ENCODE measurements at places on chromosomes 12 and 14.

DNA sequence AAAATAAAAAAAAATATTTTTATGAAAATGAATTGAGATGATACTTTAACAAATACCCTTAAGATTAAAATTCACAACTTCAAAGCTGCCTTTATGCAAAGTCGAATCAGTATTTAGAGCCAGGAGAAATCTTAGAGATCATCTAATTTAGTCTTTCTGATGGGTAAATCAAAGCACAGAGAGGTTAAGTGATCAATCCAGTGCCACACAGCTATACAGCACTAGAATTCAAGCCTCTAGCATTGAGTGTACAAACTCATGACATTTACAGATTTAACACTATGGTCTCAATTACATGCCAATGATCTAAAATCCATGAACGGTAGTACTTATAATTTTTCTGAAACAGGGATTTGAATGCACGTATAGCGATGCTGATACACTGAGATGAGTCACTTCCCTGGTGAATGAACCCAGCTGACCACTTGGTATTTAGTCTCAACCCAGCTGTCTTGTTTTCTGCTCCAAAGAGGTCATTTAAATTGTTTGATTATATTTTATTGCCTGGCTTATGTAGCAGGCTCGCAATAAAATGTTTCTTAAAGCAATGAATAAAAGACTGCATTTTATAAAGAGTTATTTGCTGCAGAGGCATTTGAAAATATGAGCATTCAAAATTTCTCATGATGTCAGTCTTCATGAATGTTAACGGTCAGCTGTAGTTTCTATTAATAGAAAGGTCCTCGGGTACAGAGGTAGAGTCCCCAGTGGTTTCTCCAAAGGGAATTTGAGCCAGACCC lies 152.4 kb upstream of the PRICKLE1 start:
- no peak for DNase-seq

GRCh38 chr12:62575036-62575435 lies 108.4 kb downstream of the MON2 start:
- DNase-seq, result no peak

- DNase-seq, result no peak
Measured at GRCh38 chr14:73472185-73473114, 14.1 kb upstream of the NUMB start.

GRCh38 chr14:80352471-80352870 lies 141.2 kb upstream of the DIO2 start:
- DNase-seq, result no peak

DNA sequence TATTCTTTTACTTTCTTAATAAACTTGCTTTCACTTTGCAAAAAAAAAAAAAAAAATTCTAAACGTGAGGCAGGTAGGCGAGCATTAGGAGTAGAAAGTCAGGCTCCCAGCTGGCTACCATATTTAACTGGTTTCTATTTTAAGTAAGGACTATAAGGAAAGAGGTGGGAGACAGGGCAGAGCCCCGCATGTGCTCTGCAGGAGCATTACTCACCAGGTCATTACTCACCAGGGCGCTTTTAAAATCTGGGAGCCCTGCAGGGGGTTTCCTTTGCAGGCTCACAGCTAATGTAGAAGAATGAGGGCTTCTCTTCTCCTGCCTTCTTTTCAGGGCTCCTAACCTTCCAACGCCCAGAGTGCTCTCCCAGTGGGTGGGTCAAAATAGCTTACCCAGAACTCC lies 14.0 kb upstream of the DPF3 start:
- no peak for DNase-seq

DNA sequence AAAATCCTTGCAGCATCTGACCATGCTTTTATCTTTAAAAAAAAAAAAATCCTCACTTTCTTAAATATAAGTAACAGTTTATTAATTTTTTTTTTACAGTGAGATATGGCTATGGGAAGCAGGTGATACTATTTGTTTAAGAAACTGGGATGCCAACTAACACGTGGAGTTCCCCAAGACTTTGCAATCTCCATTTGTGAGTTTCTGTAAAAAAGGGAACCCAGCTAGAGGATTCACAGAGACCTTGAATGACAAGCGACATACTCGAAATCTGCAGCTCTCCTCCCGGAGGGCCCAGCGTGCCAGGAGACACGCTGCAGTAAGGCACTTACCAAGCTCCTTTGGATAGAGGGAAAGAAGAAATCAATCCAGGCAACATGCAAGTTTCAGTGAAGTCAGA lies 30.1 kb downstream of the SLC15A4 start:
- DNase-seq, result no peak

DNA sequence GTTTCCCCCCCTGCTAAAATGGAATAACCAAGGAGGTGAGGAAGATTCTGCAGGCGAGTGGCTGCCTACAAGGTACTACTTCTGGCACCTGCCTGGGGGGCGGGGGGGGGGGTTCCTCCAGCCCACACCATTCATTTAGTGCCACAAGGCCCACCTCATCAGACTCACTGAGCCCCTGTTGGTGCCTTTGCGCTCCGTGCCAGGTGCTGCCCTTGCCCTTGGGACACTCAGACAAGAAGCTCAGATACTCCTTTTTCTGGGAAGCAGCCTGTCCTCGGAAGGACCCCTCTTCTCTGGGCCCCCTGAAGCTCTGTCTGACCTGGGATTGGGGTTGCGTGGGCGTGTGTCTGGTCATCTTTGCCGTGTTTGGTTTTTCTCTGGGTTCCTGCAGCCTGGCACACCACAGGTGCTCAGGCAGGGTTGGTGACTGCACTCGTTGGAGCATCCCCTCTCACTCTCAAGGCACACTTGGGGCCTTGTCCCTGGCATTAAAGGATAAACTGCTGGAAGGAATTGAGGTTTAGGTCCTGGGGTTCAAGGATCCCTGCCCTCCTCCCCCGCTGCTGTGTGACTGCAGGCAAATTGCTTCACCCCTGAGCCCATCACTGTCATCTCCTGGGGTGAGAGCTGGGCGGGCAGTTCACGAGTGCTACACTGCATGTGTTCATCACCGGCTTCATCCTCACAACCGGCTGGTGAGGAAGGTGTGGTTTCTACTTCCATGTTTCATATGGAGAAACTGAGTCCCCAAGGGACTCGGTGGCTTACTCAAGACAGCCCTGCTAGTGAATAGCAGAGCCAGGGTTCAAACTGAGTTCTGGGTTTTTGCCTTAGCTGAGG lies 16.9 kb downstream of the FAM222A start:
- DNase-seq, result no peak

GRCh38 chr14:77251870-77252269 lies 19.1 kb downstream of the NGB start:
- DNase-seq, result no peak

DNA sequence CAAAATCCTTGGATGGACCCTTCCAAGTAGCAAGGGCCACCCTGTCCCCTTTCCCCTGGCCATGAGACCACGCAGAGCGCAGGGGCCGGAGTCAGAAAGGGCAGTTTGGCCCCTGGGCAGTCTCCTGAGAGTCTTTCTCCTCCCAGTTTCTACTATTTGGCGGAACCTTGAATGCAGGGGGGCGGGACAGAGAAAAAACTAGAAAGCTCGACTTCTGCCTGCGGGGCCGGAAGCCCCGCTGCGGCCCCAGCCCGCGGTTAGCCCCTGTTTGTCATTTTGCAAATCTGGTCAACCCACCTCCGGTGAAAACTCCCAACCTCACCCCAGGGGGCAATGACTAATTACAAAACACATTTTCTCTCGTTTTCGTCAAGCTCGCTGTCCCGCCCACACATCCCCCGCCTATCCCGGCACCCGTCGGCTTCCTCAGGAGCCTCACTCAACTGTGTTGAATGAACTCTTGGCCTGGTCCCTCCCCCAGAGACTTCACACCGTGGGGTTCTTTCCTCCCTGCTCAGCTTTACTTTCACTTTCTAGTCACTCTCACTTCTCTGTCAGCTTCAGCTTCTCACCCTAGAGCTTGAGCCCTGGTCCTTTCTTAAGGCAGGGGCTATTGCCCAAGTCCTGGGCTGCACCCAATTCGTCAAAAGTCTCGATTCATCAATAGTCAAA lies 66.7 kb downstream of the IRF2BPL start:
- DNase-seq, result peak; percentile 90

DNA sequence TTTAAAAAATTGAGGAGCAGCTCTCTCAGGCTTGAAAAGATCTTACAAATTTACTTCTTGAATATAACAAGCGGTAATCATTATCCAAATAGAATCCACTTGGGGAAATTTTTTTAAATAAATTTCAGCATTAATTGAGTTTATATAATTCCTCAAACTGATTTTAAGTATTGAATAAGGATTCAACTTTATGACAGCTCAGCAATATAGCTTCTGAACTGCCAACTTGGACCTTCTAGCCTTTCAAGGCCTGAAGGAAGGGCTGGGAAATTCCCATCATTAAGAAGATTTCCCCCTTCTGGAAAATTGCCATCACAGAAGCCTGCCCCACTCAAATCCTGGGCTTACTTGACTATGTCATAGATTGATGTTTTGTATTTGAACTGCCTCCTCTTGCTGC lies 57.5 kb upstream of the GARIN2 start:
- no peak for DNase-seq

DNA sequence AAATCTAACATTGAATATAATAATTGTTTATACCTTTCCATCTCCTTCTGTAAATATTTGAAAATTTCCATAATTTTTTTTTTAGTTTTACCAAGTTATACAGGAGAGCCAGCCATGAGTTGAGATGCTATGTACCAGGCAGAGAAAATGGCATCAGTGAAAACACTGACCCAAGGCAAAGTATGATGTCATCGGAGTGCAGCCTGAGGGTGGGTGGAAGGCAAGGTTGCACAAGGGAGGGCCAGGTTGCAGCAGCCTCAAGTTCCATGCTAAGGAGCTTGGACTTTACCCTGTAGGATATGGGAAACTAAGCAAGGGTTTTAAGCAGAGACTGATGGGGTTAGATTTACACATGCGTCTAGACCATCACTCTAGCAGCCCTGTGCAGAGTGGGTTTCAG lies 441.1 kb downstream of the BCAT1 start:
- no peak for DNase-seq

GRCh38 chr12:115163710-115164109 lies 479.7 kb upstream of the TBX3 start:
- DNase-seq, result no peak

GRCh38 chr14:64573109-64573508 lies 23.3 kb downstream of the PPP1R36 start:
- DNase-seq, result no peak

GRCh38 chr12:12488296-12488695 lies 74.4 kb downstream of the DUSP16 start:
- no peak for DNase-seq

DNA sequence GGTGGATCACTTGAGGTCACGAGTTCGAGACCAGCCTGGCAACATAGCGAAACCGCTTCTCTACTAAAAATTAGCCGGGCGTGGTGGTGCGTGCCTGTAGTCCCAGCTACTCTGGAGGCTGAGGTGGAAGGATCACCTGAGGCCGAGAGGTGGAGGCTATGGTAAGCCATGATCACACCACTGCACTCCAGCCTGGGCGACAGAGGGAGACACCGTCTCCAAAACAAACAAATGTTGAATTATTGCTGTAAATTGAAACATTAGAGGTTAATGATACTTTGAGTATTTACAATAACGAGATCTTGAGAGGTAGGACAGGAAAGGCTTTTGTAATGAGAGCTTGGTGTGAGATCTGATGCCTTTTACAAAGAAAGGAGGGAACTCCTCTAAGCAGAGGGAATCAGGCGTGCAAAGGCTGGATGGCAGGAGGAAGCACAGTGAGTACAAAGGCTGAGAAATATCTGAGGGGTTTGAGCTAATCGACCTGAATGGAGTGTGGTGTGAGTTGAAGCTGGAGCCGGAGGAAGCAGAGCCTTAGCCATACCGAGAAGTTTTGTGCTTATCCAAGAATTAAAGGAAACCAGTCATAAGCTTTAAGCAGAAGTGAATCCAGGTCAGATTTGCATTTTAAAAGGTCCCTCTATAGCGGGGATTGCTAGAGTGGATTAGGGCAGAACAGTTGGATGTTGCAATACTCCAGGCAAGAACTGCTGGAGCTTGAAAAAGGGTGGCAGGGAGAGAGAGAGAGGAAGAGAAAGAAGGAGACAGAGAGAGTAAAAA lies 1.1 kb downstream of the RHNO1 start:
- DNase-seq, result no peak

GRCh38 chr14:59069163-59069854 lies 119.2 kb upstream of the DAAM1 start:
- DNase-seq, result no peak

DNA sequence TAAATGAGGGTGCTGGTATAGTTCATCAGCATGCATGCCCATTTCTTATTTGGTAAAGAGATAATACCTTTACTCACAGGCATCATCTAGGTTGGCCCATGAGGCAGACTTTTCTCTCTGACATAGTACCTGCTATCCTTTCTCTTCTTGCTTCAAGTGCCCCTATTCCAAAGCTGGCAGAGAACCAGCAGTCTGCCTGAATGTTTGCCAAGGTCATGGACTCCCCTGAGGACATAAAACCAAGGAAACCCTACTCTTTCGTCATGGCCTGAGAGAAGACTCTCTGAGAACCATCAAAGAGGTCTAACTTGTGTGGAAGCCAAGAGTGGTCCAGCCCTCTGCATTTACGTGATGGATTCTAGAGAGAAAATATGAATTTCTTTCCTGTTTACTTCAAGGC lies 11.9 kb downstream of the PPP1R36 start:
- DNase-seq, result no peak

GRCh38 chr12:78891646-78892353 lies 27.2 kb downstream of the SYT1 start:
- no peak for DNase-seq

DNA sequence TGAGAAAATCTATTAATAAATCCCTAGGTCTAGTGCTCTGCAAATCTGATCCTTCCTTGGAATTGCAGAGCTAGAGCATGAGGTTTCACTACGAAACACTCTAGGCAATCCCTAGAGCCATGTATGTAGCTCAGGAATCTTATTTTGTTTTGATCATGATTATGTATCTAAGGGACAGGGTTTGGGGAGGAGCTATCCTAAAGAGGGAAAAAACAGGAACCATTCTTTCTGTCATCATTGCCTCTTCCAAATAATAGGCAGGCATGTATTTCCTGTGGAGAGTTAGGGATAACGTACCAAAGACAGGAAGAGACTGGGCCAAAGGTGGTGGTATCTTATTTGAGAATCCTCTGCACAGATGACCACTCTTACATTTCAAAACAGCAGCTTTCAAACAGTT lies 88.8 kb upstream of the GTF2A1 start:
- no peak for DNase-seq

- DNase-seq, result no peak
Measured at GRCh38 chr12:85348779-85349178, 68.8 kb downstream of the ALX1 start.

- DNase-seq, result no peak
Measured at GRCh38 chr12:64431791-64432190, 20.1 kb upstream of the TBK1 start.

DNA sequence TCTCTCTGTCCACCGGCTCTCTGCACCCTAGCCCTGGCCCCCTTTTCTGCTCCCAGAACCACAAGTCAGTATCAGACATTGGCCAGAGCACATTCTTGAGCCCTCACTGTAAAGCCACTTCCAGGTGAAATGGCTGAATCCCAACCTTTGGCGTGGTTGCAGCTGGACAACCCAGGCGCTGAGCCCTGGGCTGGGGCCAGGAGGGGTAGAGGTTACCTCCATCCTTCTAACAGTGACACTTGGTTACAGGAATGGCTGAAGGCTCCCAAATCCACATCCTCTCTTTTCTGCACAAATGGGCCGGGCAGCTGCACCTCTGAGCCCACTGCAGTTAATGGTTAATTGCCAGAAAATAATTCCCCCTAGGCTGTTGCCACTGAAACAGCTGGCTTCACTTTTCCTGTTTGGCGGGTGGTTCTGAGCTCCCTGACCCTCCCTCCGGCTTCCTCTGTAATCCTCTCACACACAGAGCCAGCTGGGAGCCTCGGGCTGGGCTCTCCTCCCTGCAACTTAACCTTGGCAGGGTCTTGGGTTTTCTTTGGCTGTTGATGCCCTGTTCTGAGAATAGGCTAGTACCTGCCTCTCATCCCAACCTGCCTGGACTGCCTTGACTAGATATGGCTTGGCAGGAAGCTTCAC lies 44.1 kb downstream of the TSPAN11 start:
- DNase-seq, result no peak

GRCh38 chr12:107564946-107565345 lies 120.7 kb upstream of the PWP1 start:
- no peak for DNase-seq
